ENCODE measurements at places on chromosomes 6 and 20. TPM values are rescaled to one million over a fixed set of nuclear protein-coding genes. Genes with fewer than 3 reads are reported as not detected.

DNA sequence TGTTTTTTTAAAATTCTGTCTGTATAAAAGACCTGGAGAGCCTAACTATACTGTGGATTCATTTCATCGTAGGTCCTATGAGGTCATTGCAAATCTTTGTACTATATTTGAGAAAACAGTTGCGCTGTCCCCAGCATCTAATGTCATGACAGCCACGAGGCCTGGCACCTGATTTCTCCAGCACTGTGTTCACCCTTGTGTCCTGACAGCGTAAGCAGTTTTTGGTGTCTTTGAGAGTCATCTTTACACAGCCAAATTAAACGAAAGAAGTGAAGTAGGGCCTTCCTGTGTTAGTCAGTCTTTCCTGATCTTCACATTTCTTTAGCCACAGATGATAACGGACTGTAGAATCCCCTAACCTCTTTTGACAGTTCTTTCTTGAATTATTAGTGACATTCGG lies 70.6 kb upstream of the PHACTR2 start:
- no peak for DNase-seq
- H3K27ac ChIP-seq, result no peak overlapping the region
- H3K36me3 ChIP-seq, result no peaks in the 10 kb centered on the region
- no peak overlapping the region for H3K4me3 ChIP-seq
- H3K27me3 ChIP-seq, result no peaks in the 10 kb centered on the region

DNA sequence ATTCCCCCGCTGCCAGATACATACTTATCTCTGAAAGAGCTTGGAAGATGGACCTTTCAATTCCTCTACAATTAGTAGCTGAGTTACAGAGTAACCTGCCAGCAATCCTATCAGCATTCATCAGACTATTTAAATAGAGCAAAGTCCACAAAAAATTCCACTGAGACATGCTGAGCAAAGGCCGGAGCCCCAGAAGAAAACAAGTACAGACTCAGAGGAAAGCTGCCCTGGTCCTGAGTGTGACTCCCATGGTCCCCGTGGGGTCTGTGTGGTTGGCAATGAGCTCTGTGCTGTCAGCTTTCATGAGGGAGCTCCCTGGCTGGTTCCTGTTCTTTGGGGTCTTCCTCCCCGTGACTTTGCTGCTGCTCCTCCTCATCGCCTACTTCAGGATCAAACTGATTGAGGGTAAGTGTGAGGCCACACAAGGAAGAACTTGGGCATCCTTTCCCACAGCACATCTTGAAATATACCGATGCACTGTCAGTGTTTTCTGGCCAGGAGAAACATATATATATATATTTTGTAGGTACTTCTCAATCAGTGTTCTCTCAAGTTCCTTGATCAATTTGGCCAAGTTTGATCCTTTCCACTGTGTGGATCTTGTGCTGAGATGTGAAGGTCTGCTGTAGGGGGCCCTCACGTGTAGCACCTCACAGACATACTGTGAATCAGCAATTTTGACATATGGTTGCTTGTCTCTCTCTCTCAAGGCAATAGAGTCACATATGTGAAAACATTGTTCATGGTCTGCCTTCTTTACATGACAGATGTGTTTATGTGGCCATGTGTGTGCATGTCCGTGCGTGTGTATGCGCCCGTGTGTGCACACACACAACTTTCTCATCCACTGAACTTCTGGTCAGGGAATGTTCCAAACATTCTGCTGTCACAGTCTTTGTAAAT lies at the start of gene SMLR1:
TSS of gene SMLR1 (plus strand) at position 160 of the 903 bp plus-strand sequence. CDS start at position 168, 8 bp downstream.
- H3K27me3 ChIP-seq, result no peaks in the 10 kb centered on the region
- no peaks in the 10 kb centered on the region for H3K4me1 ChIP-seq
- DNase-seq, result no peak
- no peak within 1 kb of the TSS for H3K27ac ChIP-seq

DNA sequence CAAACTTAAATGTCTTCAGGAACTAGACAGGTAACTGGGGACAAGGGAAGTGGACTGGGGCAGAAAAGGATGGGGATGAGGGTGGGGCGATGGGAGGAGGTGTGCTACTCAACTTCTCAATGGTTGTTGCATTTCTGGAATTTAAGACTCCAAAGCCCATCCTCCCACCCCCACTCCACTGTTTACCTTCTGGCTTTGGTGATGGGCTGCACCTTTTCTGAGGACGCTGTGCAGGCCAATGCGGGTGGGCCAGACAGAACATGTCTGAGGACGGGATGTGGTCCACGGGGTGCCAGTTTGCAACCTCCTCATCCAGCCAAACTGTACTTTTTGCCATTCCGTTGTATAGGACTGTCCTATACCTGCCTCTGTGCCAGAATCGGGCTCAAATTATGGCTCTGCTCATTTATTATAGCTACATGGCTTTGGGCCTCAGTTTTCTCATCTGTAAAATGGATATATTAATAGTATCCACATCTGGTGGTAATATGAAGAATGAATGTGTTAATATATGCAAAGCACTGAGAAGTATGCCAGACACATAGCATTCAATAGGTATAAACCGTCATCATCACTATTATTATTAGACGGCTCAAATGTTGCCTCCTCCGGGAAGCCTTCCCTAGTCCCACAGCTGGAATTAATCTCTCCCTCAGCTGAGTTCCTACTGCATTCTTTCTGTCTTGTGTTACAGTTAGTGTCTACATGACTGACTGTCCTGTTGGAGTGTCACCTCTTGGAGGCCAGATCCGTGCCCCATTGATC lies 31.0 kb upstream of the VEGFA start:
- H3K4me3 ChIP-seq, result no peak overlapping the region
- no peaks in the 10 kb centered on the region for H3K36me3 ChIP-seq
- H3K4me1 ChIP-seq, result no peaks in the 10 kb centered on the region
- no peak overlapping the region for H3K27ac ChIP-seq
- no peak for DNase-seq
- H3K27me3 ChIP-seq, result no peaks in the 10 kb centered on the region

Gene VWA7
- 18.3 TPM for total RNA-seq

DNA sequence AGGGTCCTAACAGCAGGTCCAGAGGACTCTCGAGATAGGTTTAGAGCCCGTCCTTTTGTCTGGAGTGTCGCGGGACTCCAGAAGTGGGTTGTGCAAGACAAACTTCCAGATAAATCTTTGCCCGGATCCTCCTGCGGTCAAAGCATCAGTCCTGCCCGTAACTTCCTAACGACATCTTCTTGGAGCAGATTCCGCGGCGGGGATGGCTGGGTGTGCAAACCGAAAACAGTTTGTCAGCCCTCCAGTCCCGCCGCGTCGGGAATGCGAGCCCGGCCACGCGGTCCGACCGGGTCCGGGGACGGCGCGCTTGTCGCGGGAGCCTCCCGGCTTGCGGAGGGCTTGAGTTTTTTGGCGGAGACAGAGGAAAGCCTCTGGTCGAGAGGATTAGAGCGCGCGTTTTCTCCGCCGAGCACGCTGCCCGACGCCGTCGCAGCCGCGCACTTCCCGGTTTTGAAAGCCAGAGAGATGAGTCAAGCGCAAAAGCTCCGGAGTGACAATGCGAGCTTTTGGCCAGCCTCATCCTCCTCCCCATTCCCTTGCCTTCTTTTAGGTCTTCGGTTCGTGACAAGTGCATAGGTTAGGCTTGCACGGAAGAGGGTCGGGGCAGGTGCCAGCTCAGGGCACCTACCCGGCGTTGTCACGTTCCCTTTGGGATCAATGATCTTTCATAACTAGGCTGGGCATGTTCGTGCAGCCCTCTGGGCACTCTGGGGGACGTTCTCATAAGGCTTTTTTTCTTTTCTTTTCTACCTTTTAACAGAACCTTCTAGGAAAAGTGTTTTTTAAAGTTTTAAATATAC lies 91.3 kb upstream of the PRDM1 start:
- H3K27me3 ChIP-seq, result peaks cover 78% of the 10 kb centered on the region
- peak; percentile 47 for DNase-seq
- no peaks in the 10 kb centered on the region for H3K4me1 ChIP-seq
- H3K4me3 ChIP-seq, result peak overlapping the region; percentile 53

Gene RUNX2
- 2.5 TPM for total RNA-seq

DNA sequence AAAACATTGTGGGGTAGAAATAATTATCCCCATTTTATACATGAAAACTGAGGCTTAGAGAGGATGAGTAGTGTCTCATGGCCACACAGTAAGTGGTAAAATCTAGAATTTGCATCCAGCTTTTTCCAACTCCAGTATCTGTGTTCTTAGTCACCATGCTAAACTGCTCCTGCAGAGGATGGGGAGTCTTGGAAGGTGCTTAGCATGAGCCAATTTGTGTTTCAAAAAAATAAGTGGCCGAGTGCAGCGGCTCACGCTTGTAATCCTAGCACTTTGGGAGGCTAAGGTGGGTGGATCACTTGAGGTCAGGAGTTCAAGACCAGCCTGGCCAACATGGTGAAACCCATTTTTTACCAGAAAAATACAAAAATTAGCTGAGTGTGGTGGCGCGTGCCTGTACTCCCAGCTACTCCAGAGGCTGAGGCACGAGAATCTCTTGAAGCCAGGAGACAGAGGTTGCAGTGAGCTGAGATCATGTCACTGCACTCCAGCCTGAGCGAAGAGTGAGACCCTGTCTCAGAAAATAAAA lies 2.4 kb downstream of the C6orf89 start:
- H3K36me3 ChIP-seq, result peaks cover 9% of the 10 kb centered on the region
- H3K4me3 ChIP-seq, result no peak overlapping the region
- no peaks in the 10 kb centered on the region for H3K27me3 ChIP-seq
- H3K27ac ChIP-seq, result no peak overlapping the region

GRCh38 chr20:52399352-52399751 lies 207.8 kb upstream of the ZFP64 start:
- DNase-seq, result no peak
- H3K4me3 ChIP-seq, result no peak overlapping the region
- H3K27ac ChIP-seq, result no peak overlapping the region

DNA sequence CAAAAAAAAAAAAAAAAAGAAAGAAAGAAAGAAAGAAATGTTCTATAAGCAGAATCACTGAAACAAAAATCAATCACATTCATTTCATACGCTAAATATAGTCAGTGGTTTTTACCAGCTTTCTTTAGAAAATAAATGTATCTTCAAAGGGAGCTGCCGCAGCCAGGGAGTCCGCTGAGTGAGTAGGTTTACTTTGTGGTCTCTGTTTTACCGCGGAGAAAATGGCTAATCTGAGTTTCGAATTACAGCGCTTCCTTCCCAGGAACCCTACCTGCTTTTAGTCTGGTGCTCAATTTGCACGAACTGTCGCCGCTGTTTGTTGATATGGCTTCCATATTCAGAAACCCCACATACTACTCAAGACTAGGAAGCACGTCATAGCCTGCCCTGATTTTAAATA lies 102.4 kb downstream of the TFAP2A start:
- H3K27ac ChIP-seq, result no peak overlapping the region
- no peaks in the 10 kb centered on the region for H3K36me3 ChIP-seq
- H3K27me3 ChIP-seq, result no peaks in the 10 kb centered on the region
- H3K4me1 ChIP-seq, result no peaks in the 10 kb centered on the region
- DNase-seq, result no peak
- no peak overlapping the region for H3K4me3 ChIP-seq

Gene GINS1
- total RNA-seq, result 0.31 TPM

GRCh38 chr6:37176268-37177076 lies 6.5 kb downstream of the PIM1 start:
- H3K27me3 ChIP-seq, result no peaks in the 10 kb centered on the region
- H3K36me3 ChIP-seq, result peaks cover 27% of the 10 kb centered on the region
- H3K27ac ChIP-seq, result no peak overlapping the region

- H3K27ac ChIP-seq, result no peak overlapping the region
- no peaks in the 10 kb centered on the region for H3K36me3 ChIP-seq
- no peak for DNase-seq
- H3K4me1 ChIP-seq, result peaks cover 9% of the 10 kb centered on the region
- no peaks in the 10 kb centered on the region for H3K27me3 ChIP-seq
- H3K4me3 ChIP-seq, result no peak overlapping the region
Observed at GRCh38 chr20:4729265-4729664, 7.6 kb downstream of the PRND start.

- H3K27ac ChIP-seq, result peak overlapping the region; percentile 27
- peaks cover 18% of the 10 kb centered on the region for H3K4me1 ChIP-seq
- no peaks in the 10 kb centered on the region for H3K36me3 ChIP-seq
- H3K27me3 ChIP-seq, result no peaks in the 10 kb centered on the region
Observed at GRCh38 chr20:4973330-4974097, 27.8 kb downstream of the SLC23A2 start.

Gene FAM217A
- not detected for total RNA-seq

DNA sequence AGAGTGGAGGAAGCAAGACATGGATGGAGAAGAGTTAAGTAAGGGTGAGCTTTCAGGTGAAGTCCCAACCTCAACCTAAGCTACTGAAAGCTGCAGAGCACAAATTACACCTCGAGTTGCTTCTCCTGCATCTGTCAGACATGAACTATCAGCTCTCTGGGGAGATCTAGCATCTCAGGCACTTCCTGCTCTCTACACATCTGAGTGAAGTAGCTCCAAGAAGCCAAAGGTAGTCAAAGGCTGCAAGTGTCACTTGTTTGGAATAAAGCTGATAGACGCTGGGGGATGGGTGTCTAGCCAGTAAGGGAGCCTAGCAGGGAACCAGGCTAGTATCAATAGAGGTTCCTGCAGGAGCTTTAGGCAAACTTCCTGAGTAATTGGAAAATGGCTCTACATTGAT lies 228.0 kb downstream of the PLCB1 start:
- no peak for DNase-seq
- no peak overlapping the region for H3K4me3 ChIP-seq
- no peaks in the 10 kb centered on the region for H3K36me3 ChIP-seq
- H3K27ac ChIP-seq, result no peak overlapping the region
- no peaks in the 10 kb centered on the region for H3K27me3 ChIP-seq

- H3K4me1 ChIP-seq, result no peaks in the 10 kb centered on the region
- no peaks in the 10 kb centered on the region for H3K36me3 ChIP-seq
- H3K27ac ChIP-seq, result no peak overlapping the region
- H3K4me3 ChIP-seq, result no peak overlapping the region
- no peaks in the 10 kb centered on the region for H3K27me3 ChIP-seq
- DNase-seq, result no peak
Observed at GRCh38 chr6:139395891-139396301, 21.4 kb upstream of the CITED2 start.

GRCh38 chr6:54681987-54682386 lies 164.6 kb upstream of the FAM83B start:
- no peaks in the 10 kb centered on the region for H3K27me3 ChIP-seq
- H3K4me1 ChIP-seq, result no peaks in the 10 kb centered on the region
- H3K4me3 ChIP-seq, result no peak overlapping the region
- H3K27ac ChIP-seq, result no peak overlapping the region

DNA sequence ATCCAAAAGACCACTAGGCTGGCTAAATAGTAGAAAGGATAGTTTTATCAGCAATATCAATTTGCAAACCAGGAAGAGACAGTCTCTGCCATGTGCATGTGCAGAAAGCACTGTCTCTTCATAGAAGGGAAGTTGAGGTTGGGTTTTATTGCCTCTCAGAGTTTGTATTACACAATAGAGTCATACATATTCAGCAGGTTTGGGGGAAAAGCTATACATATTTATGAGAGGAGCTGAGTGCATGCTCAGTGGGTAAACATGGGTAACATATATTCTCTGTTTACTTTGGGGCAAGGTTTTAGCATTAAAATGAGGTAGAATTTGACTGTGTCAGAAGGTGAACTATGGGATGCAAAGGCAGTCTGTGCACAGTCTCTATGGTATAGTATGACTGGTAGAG lies 14.9 kb downstream of the TMEM170B start:
- no peaks in the 10 kb centered on the region for H3K36me3 ChIP-seq
- H3K27me3 ChIP-seq, result no peaks in the 10 kb centered on the region

- H3K36me3 ChIP-seq, result no peaks in the 10 kb centered on the region
- no peak overlapping the region for H3K27ac ChIP-seq
- no peaks in the 10 kb centered on the region for H3K27me3 ChIP-seq
- H3K4me1 ChIP-seq, result no peaks in the 10 kb centered on the region
- DNase-seq, result no peak
Observed at GRCh38 chr20:14604143-14604542, 266.7 kb upstream of the FLRT3 start.

Measured in heart left ventricle (tissue), 16 donors.